ENCODE measurements at places on chromosomes 3 and 15.

DNA sequence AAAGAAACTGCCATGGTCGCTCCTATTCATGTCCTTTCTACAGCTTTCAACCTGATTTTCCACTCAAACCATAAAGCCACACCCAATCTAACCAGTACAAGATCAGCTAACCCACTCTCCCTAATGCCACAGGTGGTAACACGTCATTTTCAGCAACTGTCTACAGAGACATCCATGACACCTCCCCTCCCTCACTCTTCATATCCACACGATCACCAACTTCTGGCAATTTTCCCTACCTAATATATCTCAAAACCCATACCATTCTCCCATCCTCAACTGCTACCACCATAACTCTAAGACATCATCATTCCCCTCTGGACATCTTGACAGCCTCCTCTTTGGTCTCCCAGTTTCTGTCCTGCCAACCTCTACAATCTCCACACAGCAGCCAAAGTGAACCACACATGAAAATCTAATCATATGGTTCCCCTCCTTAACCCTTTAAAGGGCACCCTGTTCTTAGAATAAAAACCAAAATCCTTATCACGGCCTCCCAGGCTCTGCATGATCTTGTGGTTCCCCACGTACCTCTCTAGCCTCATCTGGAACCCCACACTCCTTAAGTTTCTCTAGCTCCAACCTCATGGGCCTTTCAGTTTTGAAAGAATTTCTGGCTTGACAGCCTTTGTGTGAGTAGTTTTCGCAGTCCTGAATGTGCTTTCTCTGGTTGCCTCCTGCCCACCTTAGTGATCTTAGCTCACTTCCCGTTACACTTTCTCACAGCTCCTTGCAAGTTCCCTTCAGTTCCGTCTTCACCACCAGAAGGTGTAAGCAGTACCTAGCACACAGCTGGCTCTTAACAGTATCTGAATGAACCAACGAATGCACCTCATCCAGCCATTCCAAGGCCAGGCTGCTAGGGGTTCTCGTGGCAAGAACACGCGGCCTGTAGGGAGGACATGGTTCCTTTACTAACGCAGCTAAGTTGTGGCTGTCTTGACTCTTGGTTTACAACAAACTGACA lies 33.4 kb downstream of the SPINK8 start:
- no peak for DNase-seq

DNA sequence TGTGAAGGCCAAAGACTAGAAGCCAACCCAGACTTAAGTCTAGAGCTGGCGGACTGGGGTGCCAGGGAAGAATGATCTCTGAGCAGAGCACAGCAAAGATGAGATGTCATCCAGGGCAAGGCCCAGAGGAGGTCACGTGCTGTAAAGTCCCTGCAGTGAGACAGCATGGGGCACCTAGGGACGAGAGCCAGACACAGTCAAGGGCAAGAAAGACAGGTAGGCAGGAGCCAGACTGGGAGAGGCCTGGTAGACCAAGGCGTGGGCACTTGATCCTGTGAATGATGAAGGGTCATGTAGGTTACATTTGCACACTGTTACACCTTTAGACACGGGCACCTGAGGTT lies 379.7 kb upstream of the PROK2 start:
- DNase-seq, result no peak

GRCh38 chr15:69951256-69951897 lies 146.3 kb downstream of the TLE3 start:
- DNase-seq, result no peak

GRCh38 chr3:14617508-14618023 lies 34.0 kb upstream of the CCDC174 start:
- DNase-seq, result no peak

GRCh38 chr15:78394981-78395616 lies 42.9 kb upstream of the IREB2 start:
- DNase-seq, result no peak

All from hypothalamus (tissue), 51 donors.